ENCODE measurements at places on chromosomes 4 and X.

DNA sequence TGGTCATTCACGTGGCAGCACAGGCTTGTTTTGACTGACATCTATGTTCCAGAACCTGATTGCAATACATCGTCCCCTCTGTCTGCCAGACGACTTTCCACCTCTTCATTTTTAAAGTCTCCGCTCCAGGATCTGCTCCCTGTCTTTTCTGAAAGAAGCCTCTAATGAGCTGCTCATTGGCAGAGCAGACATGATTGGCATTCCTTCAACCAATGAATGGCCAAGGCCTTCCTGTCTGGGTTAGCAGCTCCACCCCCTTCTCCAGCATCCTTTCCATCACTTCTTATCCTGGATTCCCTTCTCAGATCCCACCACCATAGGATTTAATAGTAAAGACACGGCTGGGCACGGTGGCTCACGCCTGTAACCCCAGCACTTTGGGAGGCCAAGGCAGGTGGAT lies 202.7 kb upstream of the KLF3 start:
- DNase-seq, result no peak

- no peak for DNase-seq
Observed at GRCh38 chr4:141541851-141542250, 94.5 kb upstream of the IL15 start.

DNA sequence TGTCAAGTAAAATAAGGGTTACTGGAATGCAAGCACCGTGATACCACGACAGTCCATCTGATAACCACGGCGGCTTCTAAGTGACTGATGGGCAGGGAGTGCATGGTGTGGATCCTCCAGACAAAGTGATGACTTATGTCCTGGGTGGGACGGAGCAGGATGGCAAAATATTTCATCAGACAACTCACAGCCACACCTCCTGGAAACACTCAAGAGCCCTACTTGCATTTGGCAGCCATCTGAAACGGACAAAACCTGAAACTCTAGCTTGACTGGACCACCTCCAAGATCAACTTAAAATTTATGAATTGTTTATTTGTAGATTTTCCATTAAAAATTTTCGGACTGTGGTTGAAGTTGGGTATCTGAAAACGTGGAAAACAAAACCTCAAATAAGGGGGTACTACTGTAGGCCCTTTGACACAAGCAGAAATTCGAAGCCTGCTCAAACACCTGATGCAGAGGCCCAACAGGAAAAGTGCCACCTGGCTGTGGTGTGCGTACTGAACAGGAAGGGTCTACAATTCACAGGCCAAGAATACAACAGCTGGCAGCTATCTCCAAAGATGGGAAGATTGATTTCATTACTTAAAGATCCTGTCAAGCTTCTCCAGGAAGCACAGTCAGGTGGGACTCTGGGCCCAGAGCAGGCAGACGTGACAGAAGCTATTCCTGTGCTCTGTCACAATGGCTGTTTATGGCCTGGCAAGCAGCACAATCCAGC lies 26.0 kb downstream of the LRIT3 start:
- no peak for DNase-seq

DNA sequence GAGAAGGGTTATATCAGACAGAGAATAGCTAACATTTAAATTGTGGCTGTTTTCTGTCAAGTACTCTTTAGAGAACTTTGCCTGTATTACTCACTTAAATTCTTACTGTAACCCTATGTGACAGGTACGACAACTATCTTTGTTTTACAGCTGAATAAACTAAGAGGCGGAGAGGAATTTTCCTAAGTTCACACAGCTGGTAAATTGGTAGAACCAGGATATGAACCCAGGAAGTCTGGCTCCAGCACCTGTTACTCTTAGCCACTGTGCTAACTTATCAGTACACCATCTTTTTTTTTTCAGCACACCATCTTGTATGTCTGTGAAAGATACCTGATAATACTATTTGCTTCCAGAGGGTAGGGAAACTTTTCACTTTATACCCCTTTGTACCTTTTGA lies 2.0 kb upstream of the SYP start:
- no peak for DNase-seq

GRCh38 chrX:76550016-76550415 lies 122.5 kb downstream of the MAGEE1 start:
- no peak for DNase-seq

DNA sequence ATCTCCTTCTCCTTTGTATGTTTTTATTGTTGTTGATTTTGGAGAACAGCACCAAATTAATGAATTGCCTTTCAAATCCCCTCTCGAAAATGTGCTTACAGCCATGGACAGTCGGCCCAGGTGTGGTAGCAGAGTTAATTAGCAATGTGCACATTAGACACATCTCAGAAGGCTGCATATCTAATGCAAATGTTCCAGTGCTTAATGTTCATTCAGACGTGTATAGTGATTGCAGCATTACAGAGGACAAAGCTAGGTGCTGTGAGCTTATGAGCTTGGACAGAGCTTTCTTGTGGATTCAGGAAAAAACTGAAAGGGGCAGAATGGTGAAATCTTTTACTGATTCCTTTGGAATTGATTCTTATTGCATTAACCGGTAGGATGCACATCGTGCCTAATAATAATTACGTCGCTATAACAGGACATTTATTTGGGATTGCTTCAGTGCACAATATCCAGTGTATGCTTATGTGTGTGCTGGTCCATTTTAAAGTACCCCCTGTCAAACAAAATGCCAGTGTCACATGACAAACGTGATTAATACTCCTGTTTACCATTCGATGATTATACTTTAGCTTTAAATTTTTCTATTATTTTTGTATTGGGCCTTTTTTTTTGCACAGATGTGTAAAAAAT lies 552.9 kb upstream of the EPHA5 start:
- DNase-seq, result no peak

DNA sequence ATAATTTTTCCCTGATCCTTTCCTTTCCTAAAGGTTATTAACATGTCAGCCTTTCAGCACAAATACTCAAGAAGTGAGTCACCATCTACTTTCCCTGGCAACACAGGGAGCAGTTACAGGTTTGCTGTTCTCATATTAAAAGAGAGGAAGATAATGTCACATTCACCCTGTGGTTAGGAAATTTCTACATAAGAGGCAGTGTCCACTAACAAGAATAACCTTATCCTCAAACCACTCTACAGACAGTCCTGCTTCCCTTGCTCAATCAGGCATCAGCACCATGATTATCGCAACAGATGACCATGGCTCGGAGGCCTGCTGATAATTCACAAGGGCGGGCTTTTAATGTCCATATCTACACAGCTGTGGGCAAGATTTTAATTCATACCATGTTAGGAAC lies 30.9 kb downstream of the RNF150 start:
- no peak for DNase-seq

DNA sequence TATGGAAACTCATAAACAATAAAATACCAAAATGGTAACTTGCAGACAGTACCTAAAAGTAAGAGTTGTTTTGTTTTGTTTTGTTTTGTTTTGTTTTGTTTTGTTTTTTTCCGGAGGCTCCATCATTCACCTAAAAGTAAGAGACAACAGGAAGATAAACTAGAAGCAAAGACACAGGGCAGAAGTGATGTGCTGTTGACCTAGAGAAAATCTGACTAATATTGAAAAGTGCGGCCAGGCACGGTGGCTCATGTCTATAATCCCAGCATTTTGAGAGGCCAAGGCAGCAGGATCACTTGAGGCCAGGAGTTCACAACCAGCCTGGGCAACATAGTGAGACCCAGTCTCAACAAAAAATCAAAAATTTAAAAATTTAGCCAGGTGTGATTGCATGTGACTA lies 5.6 kb upstream of the CENPC start:
- DNase-seq, result no peak

- DNase-seq, result no peak
Observed at GRCh38 chr4:113700602-113701150, 60.9 kb downstream of the CAMK2D start.

DNA sequence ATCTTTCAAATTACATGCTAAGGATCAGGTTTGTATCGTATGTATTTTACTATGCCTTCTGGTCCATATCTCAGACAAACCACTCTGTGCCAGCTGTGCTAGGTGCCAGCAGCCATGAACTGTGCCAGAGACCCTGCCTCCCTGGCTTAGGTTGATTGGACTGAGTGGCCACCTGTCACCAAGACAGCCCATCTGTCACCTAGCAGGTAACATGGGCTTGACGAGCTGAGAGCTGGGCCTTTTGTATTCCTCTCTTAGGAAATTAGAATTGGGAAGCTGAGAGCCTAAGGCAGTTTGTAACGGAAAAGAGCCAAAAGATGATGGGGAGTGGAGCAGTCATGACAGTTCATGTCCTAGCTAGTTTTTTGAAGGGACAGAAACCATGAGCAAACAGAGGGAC lies 42.5 kb downstream of the TMEM164 start:
- no peak for DNase-seq

DNA sequence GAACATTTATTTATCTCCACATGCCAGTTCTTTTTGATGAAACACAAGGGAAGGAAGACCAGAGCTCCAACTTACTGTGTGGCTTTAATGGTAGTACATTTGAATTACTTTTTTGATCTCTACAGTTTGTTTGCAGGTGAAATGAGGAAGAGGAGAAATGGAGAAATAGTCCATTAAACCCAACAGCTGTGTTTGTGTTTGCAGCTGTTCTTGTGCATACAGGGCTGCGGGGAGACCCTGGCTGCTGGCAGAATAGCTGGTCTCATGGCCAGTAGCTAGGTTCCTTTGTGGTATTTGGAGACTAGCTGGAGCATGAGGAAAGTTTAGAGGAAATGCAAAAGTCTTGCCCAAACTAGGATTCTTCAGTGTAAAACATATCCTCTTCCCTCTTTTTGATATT lies 374.8 kb downstream of the GPAT3 start:
- DNase-seq, result no peak

DNA sequence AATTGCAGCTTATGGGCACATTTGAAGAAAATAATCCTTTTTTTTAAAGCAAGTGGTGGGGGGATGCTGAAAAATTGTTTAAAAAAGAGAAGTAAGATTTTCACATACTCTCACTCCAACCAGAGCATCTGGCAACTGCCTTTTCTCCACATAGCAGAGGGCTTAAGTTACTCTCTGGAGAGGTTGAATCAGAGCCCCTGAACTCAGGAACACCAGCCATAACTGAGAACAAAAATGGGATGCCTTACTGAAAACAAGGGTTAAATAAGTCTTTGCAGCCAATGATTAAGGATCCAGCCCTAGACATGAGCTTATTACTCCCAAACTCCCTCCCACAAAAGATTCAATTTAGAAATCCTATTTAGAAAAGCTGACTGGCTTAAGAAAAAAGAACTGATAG lies 27.5 kb downstream of the CASK start:
- DNase-seq, result no peak

- DNase-seq, result no peak
Observed at GRCh38 chrX:48914593-48915493, 3.4 kb upstream of the SLC35A2 start.

DNA sequence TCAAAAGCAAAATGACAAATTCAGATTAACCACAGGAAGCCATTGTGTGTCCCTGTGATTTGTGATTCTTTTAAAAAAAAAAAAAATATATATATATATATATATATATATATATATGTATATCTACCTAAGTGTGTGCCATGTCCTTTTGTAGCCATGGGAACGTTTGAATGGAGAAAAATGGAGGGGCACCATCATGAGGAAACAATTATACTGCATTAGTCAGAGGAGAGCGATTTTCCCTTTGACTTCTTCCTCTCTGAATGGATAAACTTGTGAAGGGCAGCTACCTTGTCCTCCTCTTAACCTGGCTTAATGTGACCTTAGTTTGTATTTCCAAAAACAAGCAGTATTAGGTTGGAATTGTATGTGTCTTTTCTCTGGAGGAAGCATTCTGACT lies 23.3 kb upstream of the CBLL2 start:
- DNase-seq, result no peak

GRCh38 chr4:40453912-40454311 lies 118.8 kb downstream of the CHRNA9 start:
- DNase-seq, result no peak

- DNase-seq, result no peak
Observed at GRCh38 chrX:133649651-133650050, 234.4 kb upstream of the GPC4 start.

DNA sequence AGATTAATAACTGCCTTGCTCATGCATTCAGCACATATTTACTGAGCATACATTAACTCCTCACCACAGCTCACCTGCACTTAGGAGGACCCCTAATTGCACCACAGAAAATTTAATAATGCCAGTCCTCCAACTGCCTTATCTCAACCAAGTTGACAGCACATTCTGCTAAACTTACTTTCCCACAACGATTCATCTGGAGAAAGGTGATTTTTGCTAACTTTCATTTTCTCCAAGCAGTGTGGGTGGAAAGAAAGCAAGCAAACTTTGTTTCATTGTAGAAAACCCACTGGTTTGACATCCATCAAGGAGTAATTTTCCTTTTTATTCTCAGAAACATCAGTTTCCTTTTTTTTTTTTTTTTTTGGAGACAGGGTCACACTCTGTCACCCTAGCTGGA lies 49.1 kb downstream of the RASGEF1B start:
- DNase-seq, result no peak

GRCh38 chr4:154314248-154314647 lies 177.4 kb downstream of the DCHS2 start:
- DNase-seq, result no peak

- no peak for DNase-seq
Observed at GRCh38 chr4:76665153-76665552, 230.1 kb downstream of the SHROOM3 start.

GRCh38 chrX:45261005-45261404 lies 60.3 kb upstream of the DIPK2B start:
- no peak for DNase-seq

DNA sequence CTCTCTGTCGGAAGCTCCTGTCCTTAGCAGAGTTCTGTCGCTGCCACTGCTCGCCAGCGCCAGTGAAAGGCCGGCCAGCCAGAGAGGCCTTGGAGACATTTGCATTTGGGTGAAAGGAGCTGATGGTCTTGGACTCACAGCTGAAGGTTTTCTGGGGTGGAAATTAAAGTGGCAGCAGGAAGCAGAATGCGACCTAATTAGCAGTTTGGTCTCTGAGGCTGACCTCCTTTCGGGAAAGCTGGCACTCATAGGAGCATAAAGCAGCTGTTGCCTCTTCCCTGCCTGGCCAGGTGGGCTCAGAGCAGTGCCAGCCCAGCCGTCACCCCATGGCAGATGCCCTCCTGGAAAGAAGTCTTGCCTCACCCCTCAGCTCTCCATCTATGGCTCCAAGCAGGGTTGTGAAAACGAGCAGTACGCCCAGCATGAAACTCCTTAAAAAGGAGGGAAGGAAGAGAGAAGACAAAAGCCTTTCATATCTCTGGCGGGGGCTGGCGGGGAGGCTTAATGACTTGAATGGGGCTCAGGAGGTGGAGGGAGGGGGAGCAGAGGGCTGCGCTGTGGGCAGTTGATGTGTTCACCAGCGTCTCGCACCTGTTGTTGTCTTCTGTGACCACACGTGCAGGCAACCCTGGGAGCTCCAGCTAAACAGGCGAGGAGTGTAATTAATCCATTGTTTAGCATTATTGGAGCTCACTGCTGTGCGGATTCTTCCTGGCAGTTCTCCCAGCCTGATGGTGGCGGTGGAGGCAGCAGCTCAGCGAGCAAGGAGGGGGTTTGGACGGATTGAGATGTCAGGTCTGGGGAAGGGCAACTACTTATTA lies 264.0 kb downstream of the MID1IP1 start:
- DNase-seq, result no peak

All from cortex of kidney (tissue), 1 donor.